ENCODE measurements at places on chromosomes 3 and 15.

DNA sequence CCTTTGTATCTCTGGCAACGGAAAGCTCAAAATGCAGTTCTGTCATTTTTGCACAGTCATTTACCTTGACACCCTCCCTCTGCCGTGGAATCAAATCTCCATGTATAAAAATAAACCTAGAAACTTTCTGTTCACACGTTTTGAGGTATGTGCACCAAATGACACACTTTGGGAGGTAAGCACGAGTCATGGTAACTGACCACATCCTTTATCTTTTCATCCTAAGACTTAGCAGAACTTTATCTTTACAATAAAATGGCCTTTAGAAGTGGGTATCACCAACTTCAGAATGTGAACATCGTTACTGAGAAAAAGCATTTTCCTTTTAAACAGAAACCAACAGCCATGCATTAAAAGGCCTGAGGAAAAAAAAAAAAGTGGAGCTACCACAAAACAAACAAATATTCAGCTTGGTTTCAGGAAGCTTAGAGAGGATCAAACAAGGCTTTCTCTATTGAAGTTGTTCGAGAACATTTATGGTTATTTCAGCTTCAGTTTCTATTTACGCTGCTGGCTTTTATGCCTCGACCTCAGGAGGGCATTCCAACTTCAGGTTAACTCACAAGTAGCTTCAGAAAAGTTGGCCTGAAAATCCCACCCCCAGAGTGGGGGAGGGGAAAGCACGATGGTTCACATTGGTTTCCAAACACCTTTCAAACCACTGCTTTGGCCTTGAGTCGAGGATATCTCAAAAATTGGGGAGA lies 171.1 kb upstream of the ICE2 start:
- no peak for DNase-seq

DNA sequence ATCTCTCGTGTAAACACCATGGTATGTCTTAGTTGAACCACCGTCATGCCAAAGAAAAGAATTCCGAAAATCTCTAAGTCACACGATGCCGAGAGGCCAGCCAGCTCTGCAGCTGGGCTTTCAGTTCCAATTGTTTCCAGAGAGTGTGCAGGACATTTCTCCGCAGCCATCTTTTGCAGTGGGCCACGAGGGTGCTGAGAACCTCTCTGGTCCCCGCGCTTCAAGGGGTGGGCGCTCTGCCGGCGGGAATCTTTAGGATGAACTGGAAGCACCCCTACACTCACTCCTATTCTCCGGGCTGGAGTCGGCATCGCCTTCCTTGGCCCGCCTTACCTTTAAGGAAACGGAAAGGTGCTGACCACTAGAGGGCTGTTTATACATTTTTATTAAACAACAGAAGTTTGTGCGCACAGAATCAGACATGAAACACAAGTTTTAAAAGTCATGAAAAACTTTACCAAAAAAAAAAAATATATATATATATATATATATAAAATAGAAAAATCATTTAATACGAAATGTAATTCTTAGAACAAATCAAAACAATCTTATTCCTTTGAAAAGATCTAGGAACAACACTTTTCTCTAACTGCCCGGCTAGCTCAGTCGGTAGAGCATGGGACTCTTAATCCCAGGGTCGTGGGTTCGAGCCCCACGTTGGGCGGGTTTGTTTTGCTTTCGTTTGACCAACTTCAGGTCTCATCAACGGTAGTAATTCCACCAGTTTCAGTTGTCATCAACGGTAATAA lies 12.5 kb upstream of the MORF4L1 start:
- DNase-seq: peak; percentile 87

DNA sequence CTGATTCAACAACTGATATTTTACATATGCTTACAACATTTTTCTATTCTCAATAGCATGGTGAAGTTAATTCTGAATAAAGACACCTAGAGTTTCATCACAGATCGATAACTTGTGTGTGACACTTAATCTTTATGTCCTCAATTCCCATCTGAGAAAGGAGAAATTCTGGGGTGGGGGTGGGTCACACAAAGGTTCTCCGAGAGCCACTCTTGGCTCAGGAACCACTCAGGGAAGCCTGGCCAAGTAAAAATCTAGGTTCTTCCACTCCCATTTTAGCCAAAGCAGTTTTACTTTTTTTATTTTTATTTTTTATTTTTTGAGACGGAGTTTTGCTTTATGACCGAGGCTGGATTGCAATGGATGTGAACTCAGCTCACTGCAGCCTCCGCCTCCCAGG lies 111.0 kb upstream of the TBL1XR1 start:
- DNase-seq: no peak

DNA sequence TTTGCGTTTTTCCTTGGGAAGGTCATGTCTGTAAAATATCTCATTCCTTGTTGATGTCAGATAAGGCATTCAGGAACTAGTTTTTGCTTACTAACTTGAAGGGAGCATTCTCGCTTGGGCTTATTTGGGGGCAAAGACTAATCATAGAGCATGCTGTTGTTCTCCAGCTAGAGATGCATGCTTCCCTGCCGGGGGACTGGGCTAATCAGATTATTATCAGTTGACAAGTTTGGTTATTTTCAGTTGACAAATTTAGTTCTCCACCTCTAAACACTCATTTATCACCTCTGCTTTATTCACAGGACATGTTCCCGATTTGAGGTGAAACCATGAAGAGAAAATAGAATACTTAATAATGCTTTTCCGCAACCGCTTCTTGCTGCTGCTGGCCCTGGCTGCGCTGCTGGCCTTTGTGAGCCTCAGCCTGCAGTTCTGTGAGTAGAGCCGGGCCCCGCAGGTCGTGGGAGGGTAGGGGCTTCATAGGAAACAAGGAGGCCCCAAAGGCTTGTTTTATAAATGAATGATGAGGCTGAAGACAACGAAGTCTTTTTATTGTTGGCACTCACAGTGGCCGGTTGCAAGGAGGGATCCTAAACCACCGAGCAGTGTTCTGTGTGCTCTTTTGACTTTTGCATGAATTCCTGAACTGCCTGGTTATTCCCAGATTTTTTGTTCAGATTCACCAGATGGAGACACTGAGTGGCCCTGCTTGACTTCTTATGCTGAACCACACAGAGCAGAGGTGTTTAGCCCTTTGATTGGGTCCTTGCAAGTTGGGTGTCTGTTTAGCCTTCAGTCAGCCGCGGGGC lies 28.4 kb downstream of the PXYLP1 start:
- no peak for DNase-seq

- no peak for DNase-seq
These were observed 22.4 kb downstream of the LRRC58 start for GRCh38 chr3:120326784-120327183.

DNA sequence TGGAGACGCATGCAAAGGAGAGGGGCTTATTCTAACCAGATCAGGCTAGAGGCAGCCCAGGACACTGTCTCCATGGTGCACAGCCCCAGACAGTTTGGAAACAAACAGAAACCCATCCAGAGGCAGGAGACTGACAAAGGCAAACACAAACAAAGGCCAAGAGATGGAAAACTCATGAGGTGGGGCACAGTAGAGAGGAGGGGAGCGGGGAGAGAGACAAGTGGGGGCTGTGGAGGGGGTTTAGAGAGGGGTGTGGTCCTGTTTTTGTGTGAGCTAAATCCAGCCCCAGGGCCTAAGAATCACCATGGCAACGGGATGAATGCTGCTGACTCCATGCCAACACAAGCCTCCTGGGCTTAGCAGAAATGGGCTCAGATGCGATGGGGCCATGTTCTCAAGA lies 32.3 kb downstream of the PARP16 start:
- no peak for DNase-seq

DNA sequence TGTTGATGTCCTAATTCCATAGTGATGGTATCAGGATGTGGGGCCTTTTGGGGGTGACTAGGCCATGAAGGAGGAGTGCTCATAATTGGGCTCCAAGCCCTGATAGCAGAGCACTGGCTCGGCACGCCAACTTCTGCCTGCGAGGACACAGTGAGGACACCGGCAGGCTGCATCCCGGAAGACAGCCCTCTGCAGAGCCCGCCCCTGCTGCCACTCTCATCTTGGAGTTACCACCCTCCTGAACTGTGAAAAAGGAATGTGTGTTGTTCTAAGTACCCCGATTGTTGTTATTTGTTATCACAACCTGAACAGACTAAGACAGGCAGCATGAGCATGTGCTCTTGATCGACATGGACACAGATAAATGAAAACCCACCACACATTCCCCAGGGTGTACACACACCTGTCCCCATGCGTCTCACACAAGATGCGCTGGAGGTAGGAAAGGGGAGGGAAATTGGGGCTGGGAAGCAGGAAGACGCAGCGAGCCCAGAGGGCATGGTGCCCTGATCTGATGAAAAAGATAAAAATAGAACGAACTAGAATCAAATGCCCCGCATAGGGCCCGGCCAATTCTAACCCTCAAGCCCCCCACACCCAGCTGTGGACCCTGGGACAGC lies 40.1 kb downstream of the RPN1 start:
- no peak for DNase-seq

DNA sequence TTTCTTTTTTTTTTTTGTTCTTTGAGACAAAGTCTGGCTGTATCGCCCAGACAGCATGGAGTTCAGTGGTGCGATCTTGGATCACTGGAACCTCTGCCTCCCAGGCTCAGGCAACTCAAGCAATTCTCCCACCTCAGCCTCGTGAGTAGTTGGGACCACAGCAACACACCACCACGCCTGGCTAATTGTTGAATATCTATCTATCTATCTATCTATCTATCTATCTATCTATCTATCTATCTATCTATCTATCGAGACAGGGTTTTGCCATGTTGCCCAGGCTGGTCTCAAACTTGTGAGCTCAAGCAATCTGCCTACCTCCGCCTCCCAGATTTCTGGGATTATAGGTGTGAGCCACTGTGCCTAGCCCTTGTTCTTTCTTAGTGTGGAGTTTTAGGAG lies 143.3 kb upstream of the DPH6 start:
- no peak for DNase-seq

GRCh38 chr15:79057050-79057449 lies 33.5 kb downstream of the RASGRF1 start:
- DNase-seq: no peak

GRCh38 chr3:105722943-105723556 lies 145.8 kb downstream of the CBLB start:
- peak; percentile 90 for DNase-seq

DNA sequence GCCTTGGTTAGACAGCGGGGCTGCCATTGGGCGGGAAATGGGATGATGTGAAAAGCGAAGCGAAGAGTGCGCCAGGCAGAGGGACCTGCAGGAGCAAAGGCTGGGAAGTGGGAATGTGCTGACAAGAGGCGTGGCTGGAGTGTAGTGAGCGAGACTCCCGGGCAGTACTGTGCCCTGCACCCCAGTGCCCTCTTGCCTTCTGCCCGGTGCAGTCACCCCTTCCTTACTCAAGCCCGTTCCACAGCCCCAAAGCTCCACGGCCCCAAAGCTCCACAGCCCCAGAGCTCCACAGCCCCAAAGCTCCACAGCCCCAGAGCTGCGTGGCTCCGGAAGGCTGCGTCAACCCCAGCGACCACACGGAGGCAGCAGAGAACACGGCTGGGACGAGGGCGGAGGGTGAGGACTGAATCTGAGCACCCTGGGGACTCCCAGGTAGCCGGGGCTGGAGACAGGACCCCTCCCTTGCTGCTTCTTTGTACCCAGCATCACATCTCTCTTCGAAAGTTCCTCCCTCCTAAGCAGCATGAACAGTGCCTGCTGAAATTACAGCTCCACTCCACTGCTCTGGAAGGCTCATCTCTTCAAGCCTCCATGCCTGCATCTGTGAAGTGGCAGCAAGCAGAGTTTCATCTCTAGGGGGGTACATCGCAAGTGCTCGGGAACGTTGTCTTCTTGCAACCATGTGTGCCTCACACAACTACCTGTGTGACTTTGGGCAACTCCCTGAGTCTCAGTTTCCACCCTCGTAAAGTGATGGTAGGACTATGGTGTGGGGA lies 108.9 kb downstream of the FBLN2 start:
- peak; percentile 30 for DNase-seq

DNA sequence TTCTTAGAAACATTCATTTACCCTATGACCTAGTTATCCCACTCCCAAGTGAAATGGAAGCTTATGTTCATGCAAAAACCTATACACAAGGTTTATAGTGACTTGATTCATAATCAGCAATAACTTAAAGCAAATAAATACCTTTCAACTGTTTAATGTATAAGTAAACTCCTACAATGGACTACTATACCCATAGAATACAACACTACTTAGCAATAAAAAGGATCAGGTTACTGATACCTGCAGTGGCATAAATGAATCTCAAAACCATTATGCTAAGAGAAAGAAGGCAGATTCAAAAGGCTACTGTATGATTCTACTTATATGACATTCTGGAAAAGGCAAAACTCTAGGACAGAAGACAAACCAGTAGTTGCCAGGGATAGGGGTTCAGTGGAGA lies 8.3 kb upstream of the POLR2M start:
- no peak for DNase-seq

DNA sequence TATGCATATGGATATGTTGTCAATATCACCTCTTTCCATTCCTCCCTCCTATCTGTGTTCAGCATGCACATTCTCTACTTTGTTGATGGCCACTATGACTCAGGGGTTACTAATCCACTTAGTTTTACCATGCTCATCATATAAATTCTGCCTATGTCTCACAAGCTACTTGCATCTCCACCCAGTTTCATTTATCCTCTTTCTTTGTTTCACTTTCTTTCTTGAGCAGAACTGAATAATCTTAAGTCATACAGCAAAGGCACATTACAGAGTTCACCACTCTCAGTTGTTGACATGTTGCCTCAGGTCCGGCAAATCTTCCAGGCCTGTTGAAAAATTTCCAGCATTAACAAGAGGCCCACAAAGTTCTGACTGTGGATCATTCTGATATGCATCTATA lies 71.5 kb downstream of the SSR3 start:
- peak; percentile 93 for DNase-seq

DNA sequence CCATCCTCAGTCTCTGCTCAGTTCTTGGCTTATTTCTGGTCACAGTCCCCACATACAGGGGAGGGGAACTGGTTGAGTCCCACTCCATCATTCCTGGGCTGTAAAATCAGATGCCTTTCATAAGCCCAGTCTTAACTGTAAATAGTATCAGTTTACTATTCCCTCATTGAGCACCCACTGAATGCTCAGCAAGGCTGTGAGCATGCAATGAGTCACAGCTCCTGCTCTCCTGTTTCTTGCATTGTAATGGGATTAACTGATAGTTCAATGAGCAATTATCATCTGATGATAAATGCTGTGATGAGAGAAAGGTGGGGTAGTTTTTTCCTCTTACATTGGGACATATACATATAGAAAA lies 113.6 kb upstream of the TPM1 start:
- no peak for DNase-seq

GRCh38 chr3:192706272-192706671 lies 21.1 kb downstream of the FGF12 start:
- DNase-seq: no peak

DNA sequence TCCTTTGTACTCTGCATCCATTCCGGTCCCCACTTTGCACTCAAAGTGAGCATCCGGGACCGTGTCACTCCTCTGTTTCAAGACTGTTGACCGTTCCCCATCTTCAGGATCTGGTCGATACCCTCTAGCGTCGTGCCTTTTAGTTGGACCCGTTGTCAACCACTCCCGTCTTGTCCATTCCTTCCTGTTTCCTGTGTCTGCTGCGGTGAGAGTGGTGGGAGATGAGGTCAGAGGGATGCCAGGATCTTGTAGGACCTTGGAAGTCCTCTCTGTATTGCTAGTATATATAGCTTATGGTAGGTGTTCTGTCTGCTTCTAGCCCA lies 624 bp downstream of the BRK1 start:
- peak; percentile 49 for DNase-seq

- DNase-seq: no peak
These were observed 46.0 kb downstream of the TSC22D2 start for GRCh38 chr3:150454085-150454484.

- DNase-seq: no peak
These were observed 14.2 kb upstream of the ADIPOQ start for GRCh38 chr3:186828340-186828739.
